Activated CD8-positive, alpha-beta T cell treated with anti-CD3 and anti-CD28 coated beads for 36 hours (primary cell): ENCODE measurements at places on chromosomes 4 and X.

- DNase-seq: peak; percentile 29
Measured at GRCh38 chr4:77599378-77599777, 6.2 kb upstream of the CXCL13 start.

GRCh38 chrX:14015294-14015693 lies 14.4 kb downstream of the GEMIN8 start:
- no peak for DNase-seq

- DNase-seq: no peak
Measured at GRCh38 chr4:11436084-11436483, 7.4 kb upstream of the HS3ST1 start.

- DNase-seq: no peak
Measured at GRCh38 chr4:8478801-8479744, 38.5 kb downstream of the TRMT44 start.

- no peak for DNase-seq
Measured at GRCh38 chr4:168841672-168842019, 168.4 kb downstream of the CBR4 start.

GRCh38 chrX:125219852-125220251 lies 99.8 kb upstream of the TEX13C start:
- no peak for DNase-seq

GRCh38 chrX:21944136-21944615 lies 3.7 kb downstream of the SMS start:
- no peak for DNase-seq

DNA sequence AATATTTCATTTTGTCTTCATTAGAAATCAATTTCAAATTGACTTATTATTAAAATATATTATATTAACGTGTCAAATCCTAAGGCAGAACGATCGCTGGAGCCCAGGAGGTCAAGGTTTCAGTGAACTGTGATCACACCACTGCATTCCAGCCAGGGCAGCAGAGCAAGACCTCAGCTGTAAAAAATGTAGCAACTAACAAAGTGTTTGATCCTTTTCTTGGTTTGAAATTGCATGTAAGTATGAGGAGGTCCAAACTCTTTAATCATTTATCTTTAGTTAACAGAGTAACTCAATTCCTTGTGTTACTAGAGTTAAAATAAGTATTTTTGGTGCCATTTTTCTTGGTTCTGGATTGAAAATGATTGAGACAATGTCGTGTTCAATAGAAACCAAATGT lies 1033.9 kb downstream of the NLGN4X start:
- DNase-seq: no peak

- DNase-seq: no peak
Measured at GRCh38 chrX:136742721-136743379, 37.9 kb downstream of the ARHGEF6 start.

DNA sequence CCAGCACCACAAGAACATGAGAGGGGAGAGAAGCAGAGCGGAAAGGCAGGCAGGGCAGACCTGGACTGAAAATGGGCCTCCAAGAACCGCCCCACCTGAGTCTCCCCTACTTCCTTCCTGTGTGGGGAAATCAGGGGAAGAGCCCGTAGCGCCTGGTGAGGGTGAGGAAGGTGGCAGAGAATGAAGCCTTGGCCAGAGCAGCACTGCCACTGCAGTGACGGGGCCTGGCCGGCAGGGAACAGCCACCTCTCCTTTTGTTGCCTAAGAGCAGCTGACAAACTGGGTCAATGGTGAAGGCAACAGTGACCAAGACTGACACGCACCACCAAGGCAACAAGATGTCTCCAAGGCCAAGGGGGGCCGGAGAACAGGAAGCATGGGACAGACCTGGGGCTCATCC lies 58.4 kb upstream of the CBR4 start:
- no peak for DNase-seq

DNA sequence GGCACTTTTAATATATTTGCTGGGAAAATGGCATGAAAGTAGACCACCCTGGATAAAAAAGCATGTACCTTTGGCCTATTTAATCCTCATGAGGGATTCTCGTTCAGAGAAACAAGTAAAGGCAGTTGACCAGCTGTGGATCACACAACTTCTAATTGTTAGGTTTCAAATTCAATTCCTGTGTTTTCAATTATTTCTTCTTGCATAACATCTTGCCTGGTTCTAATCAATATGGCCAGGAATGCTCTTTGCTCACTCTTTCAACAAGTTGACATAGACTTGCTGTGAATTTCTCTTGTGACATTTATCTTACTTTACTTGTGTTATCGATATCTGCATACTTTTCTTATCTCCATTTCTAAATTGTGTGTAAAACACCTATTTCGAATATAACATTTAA lies 211.8 kb downstream of the SLC7A11 start:
- DNase-seq: no peak

DNA sequence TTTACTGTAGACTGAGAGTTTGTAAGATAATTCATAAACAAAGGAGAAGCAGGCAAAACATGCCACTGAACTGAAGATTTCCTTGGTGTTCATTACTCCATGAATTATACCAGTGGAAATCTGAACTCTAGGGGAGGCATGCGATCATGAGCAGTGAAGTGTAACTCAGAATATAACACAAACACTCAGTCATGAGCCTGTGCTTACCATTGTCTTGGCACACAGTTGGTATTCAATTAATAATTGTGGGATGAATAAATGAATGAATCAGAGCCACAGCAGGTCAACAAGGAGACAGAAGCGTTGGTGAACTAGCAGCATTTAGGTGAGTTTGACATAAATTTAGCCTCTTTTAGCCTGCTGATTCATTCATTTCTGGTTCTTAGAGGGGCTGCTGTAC lies 263.5 kb upstream of the DKK2 start:
- DNase-seq: no peak

DNA sequence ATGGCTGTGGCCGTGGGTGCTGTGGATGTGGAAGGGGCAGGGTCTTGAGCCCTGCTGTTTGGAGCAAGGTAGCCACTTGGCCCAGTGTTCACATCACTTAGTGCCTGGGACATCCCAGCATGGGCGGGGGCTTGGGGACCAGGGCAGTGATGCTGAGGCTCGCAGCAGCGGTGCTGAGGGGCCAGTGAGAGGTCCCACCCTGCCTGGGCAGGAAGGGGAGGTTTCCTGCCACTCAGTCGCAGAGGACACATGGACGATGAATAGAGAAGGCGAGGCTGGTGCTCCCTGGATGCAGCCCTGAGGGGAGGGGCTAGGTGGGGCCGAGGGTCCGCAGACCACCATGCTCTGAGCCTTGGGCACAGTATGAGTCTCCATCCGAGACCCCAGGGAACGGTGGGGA lies 25.7 kb downstream of the DOK7 start:
- DNase-seq: no peak

DNA sequence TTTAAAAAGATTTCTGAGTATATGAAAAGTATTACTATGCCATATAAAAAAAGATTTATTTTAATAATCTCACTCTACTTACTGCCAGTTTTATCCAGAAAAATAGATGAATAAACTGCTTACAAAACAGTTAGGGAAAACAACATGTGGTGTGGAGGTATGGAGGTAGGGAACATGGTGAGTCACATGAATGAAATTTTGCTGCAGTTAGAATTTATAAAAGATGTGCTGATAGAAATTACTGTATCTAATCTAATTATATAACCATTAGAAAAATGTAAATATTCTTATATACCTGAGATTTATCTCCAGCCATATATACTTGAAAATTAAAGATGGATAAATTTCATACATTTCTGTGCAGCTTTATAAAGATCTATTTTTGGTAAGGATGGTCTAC lies 184.0 kb upstream of the ANK2 start:
- no peak for DNase-seq

GRCh38 chr4:110950731-110951130 lies 327.9 kb upstream of the PITX2 start:
- DNase-seq: no peak

GRCh38 chrX:386239-386767 lies 404 bp downstream of the PPP2R3B start:
- DNase-seq: peak; percentile 83

- DNase-seq: no peak
Measured at GRCh38 chr4:125517831-125518230, 203.1 kb downstream of the FAT4 start.

- DNase-seq: no peak
Measured at GRCh38 chr4:38162240-38162784, 202.1 kb downstream of the PTTG2 start.

GRCh38 chr4:100450449-100450848 lies 67.4 kb downstream of the EMCN start:
- DNase-seq: no peak

GRCh38 chr4:122065149-122065548 lies 87.0 kb upstream of the BLTP1 start:
- DNase-seq: no peak

GRCh38 chrX:16671005-16671404 lies 21.0 kb downstream of the S100G start:
- peak; percentile 26 for DNase-seq

DNA sequence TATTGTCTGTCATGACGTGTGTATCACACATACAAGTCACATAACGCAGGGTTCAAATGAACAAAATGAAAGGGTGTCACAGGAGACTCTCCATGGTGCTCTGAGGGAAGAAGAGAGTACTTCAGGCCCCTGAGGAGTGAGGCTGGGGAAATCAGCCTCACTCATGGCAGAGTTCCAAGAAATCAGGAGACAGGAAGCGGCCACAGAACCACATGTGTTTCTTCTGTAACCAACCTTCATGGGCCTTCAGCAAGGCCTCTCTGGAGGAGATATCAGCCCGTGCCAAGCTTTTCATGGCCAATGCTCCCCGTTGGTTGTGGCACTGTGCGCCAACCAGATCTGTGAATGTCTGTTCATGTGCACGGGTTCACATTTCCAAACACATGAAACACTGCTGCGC lies 76.0 kb downstream of the NAT8L start:
- DNase-seq: peak; percentile 62

DNA sequence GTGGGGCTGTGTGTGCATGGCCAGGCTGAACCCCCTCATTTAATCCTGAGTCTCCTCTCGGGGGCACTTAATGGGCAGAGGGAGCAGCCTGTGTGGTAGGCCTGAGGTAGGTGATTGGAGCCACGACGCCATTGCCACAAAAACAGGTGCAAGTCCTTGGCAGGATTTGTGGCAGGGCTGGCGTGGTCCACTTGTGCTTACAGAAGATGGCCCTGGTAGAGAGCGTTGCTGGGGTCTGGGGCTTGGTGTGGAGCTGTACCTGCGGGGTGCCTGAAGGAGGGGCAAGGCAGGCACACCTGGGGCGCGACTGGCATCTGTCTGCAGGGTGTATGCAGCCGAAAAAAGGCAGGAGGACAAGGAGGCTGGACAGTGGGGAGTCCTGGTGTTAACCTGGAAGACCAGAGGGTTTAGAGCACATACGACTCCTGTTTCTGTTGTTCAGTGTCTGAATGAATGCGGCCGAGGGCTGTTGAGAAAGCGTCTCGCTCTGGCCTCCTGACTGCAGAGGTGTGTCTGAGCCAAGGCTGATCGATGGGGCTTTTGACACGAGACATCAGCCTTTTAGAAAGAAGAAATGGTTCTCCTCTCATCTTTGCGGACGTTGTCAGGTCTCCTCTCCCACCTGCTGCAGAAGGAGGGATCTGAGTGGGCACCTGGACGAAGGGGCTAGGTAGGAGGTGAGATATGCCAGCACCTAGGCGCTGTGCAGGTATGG lies 52.0 kb downstream of the TBC1D14 start:
- no peak for DNase-seq

DNA sequence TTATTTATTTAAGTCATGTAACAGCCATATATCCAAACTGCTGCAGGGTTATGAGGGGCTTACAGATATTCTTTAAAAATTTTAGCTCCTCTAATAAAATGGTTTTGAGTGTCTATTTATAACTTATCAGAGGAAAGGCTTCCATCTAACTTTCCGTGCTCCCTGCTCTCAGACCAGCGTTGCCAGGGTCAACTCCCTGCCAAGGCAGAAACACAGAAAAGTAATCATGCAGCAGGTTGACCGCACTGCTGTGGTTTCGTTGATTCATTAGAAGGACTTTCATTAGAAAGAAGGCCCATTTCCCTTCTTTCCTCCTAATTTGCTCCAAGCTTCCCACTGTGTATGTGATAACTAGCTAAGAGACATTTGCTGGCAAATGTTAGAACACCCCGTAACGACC lies 33.9 kb downstream of the BCLAF3 start:
- no peak for DNase-seq

GRCh38 chr4:5906191-5906590 lies 13.3 kb upstream of the CRMP1 start:
- no peak for DNase-seq

DNA sequence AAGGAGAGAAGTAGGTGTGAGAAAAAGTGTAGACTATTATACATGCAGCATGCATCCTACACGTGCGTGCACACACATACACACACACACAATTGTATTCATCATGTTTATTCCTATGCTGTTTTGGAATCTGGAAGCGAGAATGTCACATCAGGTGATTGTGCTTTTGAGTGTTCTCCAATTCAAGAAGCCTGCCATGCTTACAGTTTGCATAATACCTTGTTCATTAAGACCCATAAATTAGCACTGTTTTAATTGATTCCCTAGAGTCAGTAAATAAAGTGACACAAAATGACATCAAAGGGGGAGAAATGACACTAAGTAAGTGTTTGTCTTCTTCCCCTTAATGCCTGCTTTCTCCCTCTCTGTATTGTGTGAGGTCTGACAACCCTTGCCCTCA lies 336.1 kb upstream of the IGFBP7 start:
- no peak for DNase-seq

DNA sequence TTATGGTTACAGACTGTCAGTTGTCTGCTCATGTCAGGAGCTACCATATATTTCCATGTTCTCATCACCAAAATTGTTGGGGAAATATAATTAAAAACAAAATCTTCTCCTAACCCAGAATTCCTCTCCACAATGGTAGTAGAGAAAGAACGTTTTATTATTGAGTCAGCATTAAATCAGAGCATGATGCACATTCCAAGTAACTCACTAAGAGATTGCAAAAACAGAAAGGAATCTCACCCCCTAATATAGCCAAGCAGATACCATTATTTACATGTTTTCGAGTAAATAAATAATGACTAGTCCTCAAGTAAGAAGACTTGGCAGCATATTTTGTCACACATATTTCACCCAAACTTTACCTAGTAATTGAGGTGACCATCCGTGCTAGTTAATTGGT lies 36.2 kb upstream of the ARHGEF6 start:
- DNase-seq: no peak

DNA sequence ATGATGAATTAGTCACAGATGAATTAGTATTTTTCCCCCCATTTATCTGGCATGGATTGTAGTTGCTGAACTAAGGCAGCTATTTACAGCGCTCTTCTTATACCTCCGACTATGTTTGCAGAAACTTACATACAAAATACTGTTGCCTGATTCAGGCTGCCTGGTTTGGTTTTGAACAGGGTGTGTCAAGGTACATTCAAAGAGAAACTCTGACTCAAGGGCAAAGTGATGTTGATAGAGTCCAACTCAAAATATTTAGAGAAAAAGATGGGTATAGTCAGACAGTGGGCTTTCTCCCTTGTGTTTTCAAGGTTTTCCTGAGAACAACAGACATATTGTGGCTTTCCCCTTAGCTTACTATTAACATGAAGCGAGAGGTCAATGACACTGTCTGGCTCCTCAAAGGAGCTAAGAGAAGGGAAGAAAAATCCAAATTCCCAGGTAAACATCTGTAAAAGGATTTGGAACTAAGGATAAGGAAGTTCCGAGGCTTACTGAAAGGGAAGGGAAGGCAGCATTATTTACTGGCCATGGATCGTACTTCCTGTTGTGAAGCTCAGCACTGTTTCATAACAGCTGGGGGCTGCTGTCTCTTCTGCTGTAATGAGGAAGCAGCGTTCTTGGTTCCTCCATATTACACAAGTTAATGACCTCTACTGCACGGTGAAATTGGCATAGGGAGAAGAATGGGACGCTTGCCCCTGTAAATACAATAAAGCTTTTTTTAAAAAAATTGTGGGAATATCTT lies 30.9 kb downstream of the FAM9C start:
- DNase-seq: no peak

- DNase-seq: no peak
Measured at GRCh38 chr4:151960449-151961230, 199.8 kb upstream of the GATB start.

- no peak for DNase-seq
Measured at GRCh38 chrX:143319526-143319925, 197.7 kb downstream of the SPANXN3 start.
